Activated T-cell treated with anti-CD3 and anti-CD28 coated beads, Interleukin-2, amount 50 U/mL, for 4 hours (primary cell): ENCODE measurements at places on chromosomes 4 and X. TPM values are rescaled to one million over a fixed set of nuclear protein-coding genes. Genes with fewer than 3 reads are reported as not detected.

Gene TRPC3
- not detected for total RNA-seq

DNA sequence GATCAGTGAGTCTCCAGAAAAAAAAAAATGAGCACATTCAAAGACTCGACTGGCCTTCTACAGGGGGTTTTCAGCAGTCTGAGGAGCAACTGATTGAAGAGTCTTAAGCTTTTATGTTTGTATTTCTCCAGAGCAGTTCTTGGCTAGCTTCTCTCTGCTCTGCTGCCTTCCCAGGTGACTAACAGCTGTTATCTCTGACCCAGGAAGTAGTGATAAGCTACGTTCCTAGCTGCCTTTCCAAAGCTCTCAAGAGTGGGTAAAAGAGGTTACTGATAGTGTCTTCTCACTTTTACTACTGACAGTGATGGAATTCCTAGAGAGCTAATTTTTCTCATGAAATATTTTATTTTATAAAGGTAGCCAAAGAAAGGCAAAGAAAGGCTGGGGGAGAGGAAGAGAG, 66.6 kb downstream of the ENOX2 start:
- no peak for DNase-seq

- no peak for DNase-seq
Observed at GRCh38 chr4:10006601-10007435, 14.5 kb downstream of the SLC2A9 start.

DNA sequence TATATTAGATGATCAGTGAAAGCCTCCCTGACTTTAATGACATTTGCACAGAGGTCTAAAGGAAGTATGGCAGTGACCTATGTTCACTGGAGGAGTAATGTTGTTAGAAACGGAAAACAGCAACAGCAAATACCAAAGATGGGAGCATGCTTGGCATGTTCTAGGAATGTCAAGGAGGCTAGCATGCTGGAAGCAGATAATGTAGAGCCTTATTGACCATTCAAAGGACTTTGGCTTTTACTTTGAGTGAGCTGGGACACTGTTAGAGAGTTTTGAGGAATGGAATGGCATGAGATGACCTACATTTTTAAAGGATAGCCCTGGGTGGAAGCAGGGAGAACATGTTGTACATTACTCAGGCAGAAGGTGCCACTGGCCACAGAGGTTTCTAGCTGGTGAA, 6.0 kb downstream of the RPA4 start:
- no peak for DNase-seq

Gene TMEM31
- total RNA-seq, result not detected

- DNase-seq, result no peak
Observed at GRCh38 chr4:729336-730315, 24.0 kb downstream of the PCGF3 start.

Gene PLP1
- not detected for total RNA-seq

Gene AMBN
- total RNA-seq, result not detected

DNA sequence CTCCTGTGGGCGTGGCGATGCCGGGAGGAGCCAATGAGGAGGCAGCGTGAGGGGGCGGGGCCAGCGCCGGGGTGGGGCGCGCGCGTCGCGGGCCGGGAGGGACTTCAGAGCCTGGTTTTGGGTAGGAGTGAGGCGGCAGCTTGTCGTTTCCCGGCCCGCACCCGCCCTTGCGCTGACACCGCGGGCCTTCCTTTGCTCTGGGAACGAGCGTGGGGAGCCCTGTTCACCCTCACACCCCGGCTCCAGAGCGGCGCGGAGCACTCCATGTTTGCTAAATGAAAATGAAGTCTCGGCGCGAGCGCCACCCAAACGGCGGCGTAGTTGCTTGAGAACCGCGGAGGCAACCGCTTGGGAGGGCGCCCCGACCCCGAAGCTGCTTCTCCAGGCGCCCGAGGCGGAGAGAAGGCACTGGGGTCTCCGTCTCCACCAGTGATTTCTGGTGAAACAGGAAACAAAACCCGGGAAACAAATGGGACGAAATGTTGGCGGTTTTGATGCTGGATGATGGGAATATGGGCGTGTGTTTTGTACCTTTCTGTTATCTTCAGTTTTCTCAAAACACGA, 497 bp upstream of the GRPEL1 start:
- no peak for DNase-seq

Gene ARHGEF38
- not detected for total RNA-seq
